ENCODE measurements at places on chromosomes 6 and 20.

DNA sequence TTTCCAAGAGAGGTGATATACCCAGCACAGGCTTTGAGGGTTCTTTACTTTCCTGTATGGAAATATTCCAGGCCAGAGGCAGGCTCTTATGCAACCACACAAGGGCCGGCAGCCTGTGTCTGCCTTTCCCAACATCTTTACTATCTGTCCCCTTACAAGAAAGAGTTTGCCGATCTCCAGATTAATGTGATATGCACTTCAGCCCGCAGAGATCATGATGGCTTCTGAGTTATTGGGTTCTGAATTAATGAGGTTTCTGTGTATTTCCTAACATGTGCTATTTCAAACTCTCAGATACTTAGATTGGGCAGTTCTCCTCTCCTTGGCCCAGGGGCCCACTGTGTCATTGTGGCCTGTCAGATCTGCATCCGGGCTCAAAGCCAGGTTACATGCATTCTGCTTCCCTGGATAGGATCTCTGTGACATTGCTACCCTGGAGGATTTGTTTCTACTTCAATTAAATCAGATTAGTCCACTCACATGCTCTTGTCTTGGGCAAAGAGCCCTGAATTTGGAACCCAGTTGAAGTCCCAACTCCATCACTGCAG is 56.6 kb downstream of the TGM2 start:
- no peak for DNase-seq

GRCh38 chr6:12049165-12049564 is 37.1 kb downstream of the HIVEP1 start:
- no peak for DNase-seq

DNA sequence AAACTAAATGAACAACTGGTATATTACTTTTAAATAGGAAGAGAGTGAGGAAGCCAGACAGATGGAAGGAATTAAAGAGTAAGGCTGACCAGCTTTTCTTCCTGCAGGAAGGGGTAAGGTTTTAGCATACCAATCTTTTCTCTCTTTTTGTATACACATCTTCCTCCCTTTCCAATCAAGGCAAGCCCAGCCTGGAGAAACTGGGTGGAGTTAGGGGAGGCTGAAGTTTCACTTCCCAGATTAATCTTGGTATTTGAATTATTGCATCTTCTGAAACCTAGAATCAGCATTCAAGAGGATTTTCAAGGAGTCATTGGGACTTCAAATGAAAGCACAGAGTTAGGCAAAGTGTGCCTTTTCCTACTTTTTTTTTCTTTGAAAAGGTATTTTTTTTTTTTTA is 33.1 kb downstream of the TMEM14A start:
- DNase-seq, result no peak

- peak; percentile 20 for DNase-seq
Measured at GRCh38 chr6:67933278-67933677, 701.8 kb upstream of the ADGRB3 start.

- DNase-seq, result no peak
Measured at GRCh38 chr6:22882581-22882980, 313.2 kb downstream of the HDGFL1 start.

DNA sequence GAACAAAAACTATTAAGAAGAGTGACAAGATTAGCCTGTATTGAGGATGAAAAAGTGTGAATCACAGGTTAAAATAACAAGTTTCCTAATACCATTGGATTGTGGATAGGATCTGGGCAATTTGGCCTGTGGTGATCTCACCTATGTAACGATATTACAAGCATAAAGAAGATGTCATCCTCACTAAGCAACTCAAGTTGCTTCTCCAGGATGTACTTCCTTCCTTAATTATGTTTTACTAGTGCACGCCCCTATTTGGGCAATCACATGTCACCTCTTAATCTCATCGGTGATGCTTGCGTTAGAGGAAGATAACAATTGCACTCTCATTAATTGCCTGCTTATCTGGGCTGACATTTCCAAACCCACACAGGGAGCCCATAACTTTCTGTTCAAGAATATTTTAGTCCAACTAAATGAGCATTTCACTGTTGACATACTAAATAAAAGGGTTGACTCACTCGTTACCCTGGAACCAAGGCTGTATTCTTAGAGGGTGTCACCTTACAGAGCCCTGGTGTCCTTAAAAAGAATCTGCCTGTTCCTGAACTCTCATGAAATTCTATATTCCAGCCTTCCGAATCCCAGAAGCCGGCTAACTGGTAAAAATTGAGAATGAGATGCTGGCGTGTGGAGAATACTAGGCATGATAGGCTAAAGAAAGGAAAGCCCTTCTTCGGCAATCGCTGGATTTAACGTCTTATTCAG is 88.2 kb upstream of the ATXN1 start:
- no peak for DNase-seq

DNA sequence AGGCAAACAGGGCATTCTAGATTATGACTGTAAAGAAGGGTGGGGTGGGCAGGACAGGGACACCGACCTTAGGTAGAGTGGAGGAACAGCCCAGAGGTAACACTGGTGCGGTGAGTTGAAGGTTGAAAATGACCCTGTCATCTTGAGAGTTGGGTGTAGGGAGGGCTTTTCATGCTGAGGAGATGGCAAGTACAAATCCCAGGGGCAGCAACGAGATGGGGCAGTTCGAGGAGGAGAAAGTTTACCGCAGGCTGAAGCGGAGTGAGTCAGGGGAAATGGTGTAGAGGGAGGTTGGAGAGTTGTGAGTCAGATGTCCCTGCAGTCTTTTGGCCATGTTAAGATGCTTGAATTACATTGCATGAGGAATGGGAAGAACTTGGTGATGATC is 101.1 kb downstream of the HIVEP1 start:
- DNase-seq, result no peak

- DNase-seq, result no peak
Measured at GRCh38 chr6:35475573-35475972, 7.4 kb downstream of the RPL10A start.

- DNase-seq, result no peak
Measured at GRCh38 chr6:32152769-32153563, 975 bp upstream of the PPT2 start.

GRCh38 chr6:108179741-108180140 is 13.9 kb downstream of the NR2E1 start:
- no peak for DNase-seq

- DNase-seq, result no peak
Measured at GRCh38 chr20:50526403-50526989, 16.3 kb downstream of the PTPN1 start.
